HuH-7.5 (cell line): ENCODE measurements at places on chromosomes 2 and 18.
A peak's percentile ranks its signal among the peaks of the same experiment; 100 is the strongest.

DNA sequence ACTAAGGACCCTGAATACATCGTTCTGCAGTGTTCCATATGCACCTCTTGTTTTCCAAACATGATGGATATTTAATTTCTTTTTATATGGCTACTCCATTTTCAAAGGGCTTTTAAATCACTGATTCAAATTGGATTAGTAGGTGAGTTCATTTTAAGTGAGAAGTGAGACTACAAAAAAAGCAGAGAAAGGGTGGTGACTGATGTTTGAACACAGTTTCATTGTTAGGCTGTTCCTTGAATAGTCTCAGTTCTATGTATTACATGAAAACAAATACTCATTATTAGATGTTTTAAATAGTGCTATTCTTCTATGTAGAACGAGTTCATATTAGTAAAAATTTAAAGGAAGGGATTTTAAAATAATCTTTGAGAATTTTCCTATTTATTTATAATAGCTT, 72.7 kb upstream of the STON1 start:
- DNase-seq = no peak

DNA sequence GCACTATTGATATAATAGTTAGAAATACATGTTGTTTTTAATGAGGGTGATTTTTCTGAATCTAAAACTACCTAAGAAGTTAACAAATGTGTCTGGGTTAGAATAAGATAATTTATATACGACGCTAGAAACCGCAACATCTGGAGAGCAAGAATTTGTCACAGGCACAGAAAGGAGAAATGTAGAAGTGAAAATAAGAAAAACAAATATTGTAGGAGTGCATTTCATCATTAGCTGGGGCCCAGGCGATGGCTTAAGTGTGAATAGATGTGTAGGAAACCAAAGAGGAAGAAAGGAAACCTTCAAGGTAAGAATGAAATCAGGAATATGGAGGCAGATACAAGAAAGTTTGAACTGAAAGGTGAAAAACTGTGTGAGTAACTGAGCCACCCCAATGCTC, 90.3 kb downstream of the LRP2 start:
- no peak for DNase-seq

DNA sequence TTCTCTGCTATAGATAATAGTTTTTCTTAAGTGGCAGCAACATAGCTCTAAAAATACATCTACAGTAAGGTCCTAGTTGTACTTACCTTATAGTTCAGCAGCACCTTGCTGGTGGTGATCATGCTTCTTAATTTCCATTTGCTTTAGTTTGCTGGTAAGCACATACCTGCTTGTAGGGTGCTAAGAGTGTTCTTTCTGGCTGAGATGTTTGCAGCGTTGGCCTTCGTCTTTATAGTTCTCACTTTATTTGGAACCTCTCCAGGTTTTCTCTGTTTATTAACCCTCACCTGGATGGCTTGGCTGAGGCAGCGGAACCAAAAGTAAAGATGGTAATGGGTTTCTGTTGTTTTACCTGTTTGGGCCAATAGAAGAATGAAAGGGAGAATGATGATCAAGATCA, 123.6 kb upstream of the EFEMP1 start:
- no peak for DNase-seq

GRCh38 chr2:3433776-3434400, 54.4 kb downstream of the TRAPPC12 start:
- DNase-seq = no peak

GRCh38 chr2:172098650-172099471, 3.8 kb downstream of the DLX2 start:
- DNase-seq = peak; percentile 67

- peak; percentile 2 for DNase-seq
These were observed 499.9 kb upstream of the SPHKAP start for GRCh38 chr2:228681426-228681825.

DNA sequence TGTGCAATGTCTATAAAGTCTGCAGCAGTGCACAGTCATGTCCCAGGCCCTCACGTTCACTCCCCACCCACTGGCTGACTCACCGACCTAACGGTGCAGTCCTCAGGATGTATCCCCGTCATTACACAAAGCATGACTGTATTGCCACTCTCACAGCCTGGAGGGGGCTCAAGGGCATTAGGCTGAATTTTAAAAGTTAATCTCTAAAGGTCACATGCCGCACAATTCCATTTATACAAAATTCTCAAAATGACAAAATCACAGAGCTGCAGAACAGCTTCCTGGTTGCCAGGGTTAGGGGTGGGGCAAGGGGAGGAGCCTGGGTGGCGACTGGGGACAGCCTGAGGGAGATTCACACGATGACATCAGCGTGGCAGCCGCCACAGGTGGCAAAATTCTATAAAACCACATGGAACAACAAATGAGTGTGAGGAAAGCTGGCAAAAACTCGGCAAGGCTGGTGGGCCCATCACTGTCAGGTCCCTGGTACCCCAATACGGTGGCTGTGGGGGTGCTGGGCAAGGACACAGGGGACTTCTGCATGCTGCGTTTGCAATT, 97.6 kb downstream of the NDUFA10 start:
- DNase-seq = peak; percentile 35

DNA sequence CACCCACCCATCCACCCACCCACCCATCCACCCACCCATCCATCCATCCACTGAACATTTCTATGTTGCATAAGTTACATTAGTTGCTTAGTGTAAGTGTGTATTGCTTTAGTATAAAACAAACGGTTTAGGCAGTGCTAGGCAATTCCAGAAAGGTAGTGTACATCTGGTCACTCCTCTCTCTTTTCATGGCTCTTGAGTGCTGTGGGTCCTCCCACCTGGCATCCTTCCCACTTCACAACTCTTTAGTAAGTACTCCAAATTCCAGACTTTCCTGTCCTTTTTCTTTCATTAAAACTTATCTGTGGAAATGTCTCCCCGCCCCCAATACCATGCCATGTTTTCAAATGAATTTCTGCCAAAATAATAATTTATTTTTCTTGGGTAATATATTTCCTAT, 122.5 kb downstream of the PLEKHM3 start:
- no peak for DNase-seq

DNA sequence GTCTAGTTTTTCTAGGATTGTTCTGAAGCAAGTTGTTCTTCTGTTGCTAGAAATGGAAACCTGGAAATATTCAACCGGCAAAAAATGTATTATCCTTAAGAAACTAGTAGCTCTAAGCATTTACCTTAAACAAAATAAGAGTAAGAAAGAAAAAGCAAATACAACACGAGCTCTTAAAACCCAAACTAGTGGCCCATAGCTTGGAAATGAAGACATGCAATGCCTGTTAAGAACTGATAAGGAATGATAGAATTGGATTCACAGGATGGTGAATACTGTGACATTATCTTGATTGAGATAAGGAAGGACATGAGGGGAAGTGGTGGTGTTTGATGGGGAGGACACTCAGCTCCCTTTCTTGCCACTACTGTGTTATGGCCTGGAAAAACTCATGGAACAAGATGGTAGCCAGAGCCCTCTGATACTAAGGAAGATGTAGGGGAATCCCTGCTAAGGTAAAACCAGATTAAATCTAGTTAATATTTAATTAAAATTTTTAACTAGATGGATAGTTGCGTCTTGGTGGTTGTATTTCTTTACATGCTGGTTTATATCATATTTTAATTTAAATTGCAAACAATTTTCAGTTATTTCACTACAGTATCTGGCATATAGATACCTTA, 193.8 kb downstream of the LPIN1 start:
- DNase-seq = no peak

DNA sequence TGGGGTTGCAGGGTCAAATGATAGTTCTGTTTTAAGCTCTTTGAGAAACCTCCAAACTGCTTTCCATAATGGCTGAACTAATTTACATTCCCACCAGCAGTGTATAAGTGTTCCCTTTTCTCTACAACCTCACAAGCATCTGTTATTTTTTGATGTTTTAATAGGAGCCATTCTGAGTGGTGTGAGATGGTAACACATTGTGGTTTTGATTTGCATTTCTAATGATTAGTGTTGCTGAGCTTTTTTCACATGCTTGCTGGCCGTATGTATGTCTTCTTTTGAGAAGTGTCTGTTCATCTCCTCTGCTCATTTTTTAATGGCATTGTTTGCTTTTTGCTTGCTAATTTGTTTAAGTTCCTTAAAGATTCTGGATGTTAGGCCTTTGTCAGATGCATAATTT, 107.7 kb downstream of the PDE11A start:
- no peak for DNase-seq

- DNase-seq = no peak
These were observed 228.5 kb upstream of the SMIM21 start for GRCh38 chr18:75656035-75656434.

- DNase-seq = no peak
These were observed 488 bp upstream of the RHOB start for GRCh38 chr2:20446255-20446916.

- DNase-seq = no peak
These were observed 49.1 kb upstream of the CHMP1B start for GRCh38 chr18:11802158-11802557.
